ENCODE measurements at places on chromosomes 4 and X.

GRCh38 chr4:6134612-6135220 is 65.6 kb downstream of the JAKMIP1 start:
- DNase-seq, result no peak

DNA sequence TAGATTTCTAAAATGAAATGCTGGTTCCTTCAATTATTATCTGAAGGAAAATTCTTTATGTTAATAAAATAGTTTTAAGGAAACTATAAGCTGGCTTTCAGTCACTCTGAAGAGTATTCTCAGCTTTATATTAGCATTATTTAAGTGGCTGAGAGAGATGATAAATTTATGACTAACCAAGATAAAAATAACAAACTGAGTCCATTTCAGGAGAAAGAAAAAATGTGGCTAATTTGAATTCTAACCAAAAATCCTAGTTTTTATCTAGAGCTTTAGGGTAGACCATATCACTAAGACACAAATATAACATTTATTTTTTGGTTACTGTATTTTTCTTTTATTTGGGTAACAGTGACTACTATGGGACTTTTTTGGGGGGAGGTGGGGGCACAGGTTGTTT is 59.4 kb upstream of the NAP1L5 start:
- no peak for DNase-seq

GRCh38 chr4:121243485-121243884 is 79.4 kb upstream of the TNIP3 start:
- no peak for DNase-seq

GRCh38 chrX:13854003-13854402 is 37.1 kb upstream of the GPM6B start:
- DNase-seq, result no peak

GRCh38 chr4:112172180-112172579 is 26.9 kb downstream of the FAM241A start:
- no peak for DNase-seq

GRCh38 chr4:27101126-27101525 is 240.5 kb downstream of the STIM2 start:
- DNase-seq, result no peak

- no peak for DNase-seq
Measured at GRCh38 chrX:148024425-148025148, 43.5 kb downstream of the FMR1NB start.

DNA sequence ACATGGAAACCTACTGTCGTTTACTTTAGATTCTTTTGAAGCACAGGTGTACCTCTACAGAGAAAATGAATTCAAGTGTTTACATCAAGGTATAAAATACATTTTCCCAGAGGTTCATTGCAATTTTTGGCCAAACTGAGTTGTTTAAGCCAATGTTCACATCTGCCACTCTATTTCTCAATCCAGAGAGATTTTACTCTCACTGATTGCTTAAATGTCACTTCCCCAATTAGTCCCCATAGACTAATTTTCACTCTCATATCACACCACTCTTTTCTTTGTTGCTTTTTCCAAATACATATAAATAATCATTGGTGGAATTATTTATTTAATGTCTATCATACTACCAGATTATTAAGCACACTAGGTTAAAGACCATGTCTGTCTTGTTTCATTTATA is 271.8 kb downstream of the PPP3CA start:
- DNase-seq, result no peak

DNA sequence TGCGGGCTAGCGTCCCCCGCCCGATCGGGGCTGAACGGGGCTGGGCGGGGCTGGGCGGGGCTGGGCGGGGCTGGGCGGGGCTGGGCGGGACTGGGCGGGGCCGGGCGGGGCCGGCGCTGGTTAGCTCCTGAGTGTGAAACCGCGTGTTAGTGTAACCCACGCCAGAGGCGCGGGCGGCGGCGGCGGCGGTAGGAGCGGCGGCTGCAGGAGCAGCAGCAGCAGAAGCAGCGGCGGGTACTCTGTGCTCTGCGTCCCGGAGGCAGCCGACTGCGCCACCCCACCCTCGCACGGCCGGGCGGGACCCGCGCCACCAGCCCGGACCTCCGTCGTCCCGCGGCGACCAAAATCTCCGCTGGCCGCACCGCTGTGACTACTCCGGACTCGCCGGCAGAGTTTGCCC is 128.1 kb downstream of the LAS1L start:
- DNase-seq, result no peak

GRCh38 chr4:61934198-61934597 is 734.1 kb downstream of the ADGRL3 start:
- DNase-seq, result no peak

DNA sequence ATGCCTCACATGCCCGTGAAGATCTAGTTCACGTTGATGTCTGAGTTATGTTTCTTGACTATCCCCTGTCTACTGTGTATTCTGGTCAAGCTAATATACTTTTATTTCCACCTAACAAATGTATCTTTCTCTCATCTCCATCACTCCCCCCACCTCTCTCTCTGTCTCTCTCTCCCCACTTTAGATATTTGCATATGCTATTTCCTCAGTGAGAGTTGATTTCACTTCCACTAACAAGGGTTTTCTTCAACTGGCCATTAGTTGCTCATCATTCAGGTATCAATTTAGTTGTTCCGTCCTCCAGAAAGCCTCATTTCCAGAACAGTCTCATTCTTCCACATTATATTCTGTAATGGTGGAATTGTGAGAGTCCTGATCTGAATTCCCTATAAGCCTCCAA is 1777.8 kb upstream of the TENM3 start:
- DNase-seq, result no peak

DNA sequence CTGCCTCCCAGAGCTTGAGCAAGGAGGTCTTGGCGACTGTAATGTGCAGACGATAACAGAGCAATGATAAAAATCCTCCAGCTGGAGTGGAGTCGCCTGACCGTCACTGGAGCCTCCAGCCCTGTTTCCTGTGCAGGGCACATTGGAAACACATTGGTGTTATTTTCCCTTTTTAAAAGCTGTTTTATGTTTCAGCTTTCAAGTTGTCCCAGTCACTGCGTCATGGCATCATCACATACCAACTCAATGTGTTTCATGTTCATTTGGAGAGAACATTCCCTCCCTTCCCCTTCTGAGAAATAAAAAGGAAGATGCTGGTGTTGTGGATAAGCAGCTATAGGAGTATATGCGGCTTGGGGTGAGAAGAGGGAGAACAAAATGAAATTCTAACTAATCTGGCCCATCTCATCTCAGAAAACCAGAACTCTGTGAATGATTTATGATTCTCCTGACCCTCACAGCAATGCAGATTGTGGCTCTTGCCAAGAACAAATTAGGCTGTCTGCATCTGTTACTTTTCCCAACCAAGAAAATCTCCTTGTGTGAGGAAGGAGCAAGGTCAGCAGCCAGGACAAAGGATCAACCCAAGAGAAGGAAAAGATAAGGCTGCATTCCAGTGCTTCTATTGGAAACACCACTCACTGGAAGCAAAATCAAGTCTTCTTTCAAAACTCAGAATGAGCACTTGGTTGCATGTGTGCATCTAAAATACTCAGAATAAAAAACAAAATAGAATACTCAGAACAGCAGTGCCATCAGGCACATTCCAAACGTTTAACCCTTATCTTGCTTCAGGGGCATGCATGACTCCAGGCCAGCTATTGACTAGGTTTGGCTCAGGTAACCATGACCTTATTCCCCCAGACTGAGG is 134.4 kb downstream of the RASL11B start:
- DNase-seq, result no peak

DNA sequence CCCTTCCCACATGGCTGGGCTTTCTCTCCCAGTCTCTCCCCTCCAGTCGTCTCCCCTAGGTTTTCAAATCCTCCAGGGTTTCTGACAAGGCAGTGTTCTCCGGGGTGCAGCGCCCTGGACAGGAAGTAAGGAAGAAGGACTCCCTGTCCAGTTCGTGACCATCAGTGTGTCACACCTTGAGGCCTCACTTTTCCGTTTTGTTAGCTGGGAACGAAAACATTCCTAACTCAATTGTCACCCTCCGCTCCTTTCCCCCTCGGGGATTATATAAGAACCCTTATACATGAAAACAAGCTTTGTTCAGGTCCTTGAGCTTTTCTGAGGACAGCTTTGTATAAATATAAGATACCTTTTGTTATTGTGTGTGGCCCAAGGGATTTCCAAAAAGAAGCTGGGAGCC is 92.1 kb downstream of the KDR start:
- peak; percentile 17 for DNase-seq

GRCh38 chr4:3082925-3083515 is 8.5 kb downstream of the HTT start:
- no peak for DNase-seq

- DNase-seq, result peak; percentile 44
Measured at GRCh38 chr4:11585506-11585905, 156.8 kb upstream of the HS3ST1 start.

GRCh38 chr4:48109413-48110263 is 24.4 kb downstream of the TXK start:
- peak; percentile 25 for DNase-seq

DNA sequence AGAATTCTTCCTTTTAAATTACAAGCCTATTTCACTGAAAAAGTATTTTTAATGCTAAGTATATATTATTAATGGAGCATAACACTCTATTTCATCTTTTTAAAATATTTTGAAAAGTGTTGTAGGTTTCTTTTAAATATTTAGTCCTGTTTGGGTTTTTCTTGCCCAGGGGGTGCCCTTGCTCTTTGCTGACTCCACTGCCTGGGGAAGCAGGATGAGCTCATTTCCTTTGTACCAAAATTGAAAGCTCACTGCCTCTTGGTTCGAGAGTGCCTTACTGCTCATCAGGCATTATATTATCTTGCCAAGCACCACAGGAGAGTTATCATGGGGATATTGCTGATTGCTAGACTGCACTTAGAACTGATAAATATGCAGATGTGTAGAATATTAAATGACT is 819.2 kb downstream of the PCDH18 start:
- DNase-seq, result no peak

DNA sequence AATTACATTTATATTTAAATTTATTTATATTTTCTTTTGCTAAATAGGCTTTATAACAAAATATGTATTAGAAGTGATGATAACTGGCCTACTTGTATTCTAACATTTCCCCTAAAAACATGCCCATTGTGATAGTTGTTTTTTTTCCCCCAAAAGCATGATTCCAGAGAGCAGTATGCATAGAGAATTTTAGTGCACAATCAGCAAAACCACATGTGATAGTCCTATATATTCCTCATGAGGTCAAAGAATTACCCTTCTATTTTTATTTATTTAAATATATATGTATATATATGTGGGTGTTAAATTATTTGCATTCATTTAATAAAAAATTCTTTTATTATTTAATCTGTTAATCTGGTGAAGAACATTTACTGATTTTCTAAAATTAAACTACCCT is 78.2 kb upstream of the TLL1 start:
- no peak for DNase-seq

DNA sequence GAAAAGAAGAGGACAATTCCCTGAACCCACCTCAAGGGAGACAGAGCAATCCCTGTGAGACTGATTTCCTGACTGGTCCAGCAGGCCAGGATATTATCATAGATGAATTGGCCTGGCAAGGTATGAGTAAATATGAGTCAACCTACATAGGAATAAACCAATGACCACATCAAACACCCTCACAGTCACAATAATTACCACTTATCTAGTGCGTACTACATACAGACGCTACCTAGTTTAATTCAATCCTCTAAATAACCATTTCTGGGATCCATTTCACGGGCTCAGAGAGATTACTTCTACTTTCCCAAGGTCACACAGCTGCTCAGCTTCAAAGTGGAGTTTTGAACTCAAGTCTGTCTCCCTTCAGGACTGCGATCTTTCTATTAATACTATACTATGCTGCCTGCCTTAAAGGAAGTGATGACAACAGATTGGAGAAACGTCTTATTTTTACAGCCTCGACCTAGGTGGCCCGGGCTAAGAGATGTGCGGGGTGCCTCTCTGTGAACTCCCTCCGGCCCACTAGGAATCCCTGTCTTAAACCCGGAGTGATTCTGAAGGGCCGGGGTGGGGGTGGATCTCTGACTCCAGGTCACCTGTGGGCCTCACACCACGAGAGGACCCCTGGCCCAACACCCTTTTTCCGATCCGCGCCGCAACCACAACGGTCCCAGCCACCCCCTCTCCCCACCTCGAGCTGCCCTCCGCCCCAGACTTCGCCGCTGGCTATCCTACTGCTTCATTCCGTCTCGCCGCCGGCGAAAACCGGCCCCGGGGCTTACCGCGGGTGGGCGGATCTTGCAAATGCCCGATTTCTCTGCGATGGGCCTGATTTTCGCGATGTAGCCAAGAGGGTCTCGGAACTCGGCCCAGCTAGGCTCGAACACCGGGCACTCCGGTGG is 800 bp downstream of the KDM5C start:
- DNase-seq, result no peak

DNA sequence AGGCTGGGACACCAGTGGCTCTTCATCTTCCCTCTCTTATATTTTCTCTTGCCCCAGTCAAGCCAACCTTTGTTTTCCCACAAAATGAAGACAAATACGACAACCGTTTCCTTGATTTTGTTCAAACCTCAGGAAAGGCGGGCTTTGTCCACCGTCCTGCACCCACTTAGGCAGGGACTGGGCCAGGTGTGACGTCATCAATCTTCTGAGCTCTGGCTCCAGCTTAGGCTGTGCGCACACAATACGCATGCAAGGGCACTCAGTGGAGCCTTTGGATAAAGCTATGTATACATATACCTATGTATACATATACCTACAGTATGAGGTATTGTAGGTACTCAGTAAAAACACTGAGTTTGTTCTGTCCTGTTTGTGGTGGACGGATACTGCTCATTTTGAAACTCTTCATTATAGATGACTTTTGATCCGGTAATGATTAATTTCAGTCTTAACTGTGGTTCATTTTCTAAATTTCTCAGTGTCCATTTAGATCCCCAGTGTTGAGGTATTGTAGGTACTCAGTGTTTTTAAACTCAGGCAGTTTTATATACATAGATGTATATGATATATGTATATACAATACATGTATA is 194.9 kb downstream of the MGST2 start:
- DNase-seq, result no peak

GRCh38 chr4:62274782-62275181 is 1074.7 kb downstream of the ADGRL3 start:
- DNase-seq, result no peak

GRCh38 chrX:7704205-7704604 is 138.8 kb upstream of the VCX start:
- no peak for DNase-seq

DNA sequence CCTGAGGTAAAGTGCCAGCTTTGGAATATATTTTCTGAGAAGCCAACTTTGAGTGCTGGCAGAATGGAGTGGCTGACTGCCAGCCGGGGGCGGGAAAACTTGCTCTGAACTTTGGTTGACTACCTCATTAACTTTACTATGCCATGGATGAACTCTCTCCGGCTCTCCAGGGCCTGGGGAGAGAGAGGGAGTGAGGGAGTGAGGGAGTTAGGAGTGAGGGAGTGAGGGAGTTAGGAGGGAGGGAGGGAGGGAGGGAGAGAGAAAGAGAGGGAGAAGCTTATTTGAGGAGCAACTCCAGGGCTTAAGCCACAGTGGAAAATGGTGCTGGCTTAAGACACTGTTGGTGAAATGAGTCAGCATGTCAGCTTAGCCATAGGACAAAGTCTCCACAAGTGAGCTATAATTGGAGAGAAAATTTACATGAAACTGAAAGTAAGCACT is 280.9 kb upstream of the RPS6KA3 start:
- DNase-seq, result no peak

GRCh38 chr4:182616476-182616875 is 300.7 kb downstream of the DCTD start:
- DNase-seq, result no peak

GRCh38 chr4:67465763-67466052 is 79.6 kb downstream of the CENPC start:
- no peak for DNase-seq
